Left renal pelvis (tissue), 4 donors: ENCODE measurements at places on chromosomes 3 and 15. TPM values are rescaled to one million over a fixed set of nuclear protein-coding genes. Genes with fewer than 3 reads are reported as not detected.

DNA sequence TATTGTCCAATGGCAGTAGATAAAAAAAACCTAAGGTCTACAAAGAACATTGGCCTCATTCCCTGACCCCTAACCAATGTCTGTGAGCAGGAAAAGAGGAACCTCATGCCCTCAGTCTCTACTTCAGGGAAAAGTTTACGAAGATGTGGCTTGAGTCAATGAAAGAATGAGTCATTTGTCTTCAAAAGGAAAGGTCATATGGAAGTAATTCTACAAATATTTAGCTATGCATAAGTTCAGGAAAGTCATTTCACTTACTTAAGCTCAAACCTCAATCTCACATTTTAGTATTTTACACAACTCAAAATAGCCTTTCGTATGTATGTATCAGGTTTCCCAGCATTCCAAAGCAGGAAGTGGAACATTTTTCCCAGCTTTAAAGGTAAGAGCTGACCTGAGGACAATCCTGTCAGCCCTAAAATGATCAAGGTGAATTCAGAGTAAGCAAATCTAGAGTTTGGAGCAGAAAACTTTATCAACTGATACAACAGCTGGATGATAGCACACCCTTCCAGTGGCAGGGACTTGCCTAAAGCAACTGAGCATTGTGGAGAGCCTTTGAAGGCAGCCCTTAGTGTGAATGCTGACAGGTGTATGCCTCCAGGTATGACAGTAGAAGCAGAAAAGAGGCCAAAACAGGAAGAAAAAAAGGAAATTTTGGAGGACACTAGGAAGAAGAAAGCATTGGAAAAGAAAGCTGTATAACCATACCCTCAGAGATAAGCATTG, 53.9 kb upstream of the ACKR4 start:
- DNase-seq = no peak

The GNB5 gene
- polyA plus RNA-seq = 19.4 TPM

The MITF gene
- 45.7 TPM for polyA plus RNA-seq

DNA sequence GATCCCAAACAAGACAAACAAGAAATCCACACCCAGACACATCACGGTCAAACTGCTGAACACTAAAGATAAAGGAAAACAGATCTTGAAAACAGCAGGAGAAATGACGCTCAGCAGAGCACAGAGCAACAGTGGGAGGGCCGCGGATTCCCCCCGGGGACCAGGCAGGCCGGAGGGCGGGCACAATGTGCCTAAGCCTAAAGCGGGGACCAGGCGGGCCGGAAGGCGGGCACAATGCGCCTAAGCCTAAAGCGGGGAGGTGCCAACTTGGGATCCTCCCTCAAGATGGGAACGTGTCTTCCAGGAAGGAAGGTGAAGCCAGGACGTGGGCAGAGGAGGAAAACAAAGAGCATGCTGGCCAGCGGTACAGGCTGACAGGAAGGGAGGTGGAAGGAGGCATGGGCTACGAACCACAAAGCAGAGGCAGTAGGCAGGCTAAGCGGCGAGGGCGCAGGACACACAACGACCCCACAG, 31.1 kb downstream of the CYFIP1 start:
- DNase-seq = peak; percentile 14

The PROS1 gene
- polyA plus RNA-seq = 34.7 TPM

The CHDH gene
- 8.5 TPM for polyA plus RNA-seq

DNA sequence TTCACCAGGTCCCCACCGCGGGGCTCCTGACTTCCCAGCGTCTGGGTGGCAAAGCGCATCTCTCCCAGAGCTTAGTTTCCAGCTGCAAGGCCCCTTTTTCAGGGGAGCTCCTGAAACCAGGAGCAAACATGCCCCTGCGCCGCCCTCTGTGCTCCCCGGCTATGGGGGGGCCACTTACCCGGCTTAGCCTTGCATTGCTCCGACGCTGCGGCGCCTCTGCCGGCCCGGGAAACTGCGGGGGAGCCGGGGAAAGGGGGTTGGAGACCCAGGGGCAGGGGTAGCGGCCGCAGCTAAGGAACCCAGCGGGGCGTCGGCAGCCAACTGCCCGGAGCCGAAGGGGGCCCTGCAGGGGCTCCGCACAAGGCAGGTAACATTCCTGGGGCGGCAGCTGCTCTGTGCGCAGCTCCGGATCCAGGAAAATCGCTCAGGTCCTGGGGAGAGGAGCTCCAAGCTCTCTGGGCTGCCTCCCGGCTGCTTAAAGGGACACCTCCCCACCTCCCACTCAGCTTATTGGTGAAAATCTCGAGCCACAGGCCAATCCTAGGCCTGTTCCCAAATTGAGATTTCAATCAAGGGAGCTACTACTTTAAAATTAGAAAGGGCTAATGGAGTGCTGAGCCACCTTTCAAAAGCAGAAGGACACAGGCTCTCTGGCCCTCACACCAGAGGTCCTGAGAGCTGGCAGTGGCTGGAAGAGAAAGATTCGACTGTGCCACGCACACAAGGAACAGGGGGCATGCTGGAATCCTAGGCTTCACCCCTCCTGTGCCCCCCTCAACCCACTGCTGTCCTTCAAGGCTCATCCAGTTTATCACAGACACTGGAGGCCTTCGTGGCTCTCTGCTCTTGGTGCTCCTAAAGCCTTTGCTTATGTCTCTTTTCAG, 42.7 kb upstream of the PRICKLE2 start:
- peak; percentile 34 for DNase-seq

GRCh38 chr15:58247855-58248842, 110.0 kb downstream of the AQP9 start:
- no peak for DNase-seq

The GOLGA8H gene
- polyA plus RNA-seq = 0.91 TPM

GRCh38 chr15:96514607-96515285, 184.2 kb downstream of the NR2F2 start:
- DNase-seq = no peak

The CDHR4 gene
- polyA plus RNA-seq = not detected

GRCh38 chr3:105094588-105094987, 272.1 kb upstream of the ALCAM start:
- DNase-seq = no peak

DNA sequence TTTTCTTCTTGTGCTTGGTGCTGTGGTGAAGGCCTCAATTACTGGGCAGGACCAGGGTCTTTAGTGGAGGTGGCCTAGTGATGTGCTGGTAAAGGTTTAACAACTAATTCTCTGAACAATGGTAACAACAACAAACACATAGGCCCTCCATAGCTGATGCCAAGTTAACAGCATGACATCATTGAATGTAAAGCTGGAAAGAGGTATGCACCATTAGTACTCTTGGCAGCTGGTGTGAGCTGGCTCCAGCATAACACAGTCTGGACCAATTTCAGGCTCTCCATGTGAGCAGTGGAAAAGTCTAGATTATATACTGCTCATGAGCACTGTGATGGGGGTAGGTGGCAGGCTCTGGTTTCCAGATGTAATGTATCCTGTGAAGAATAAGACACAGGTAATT, 61.8 kb downstream of the SLC7A14 start:
- no peak for DNase-seq

DNA sequence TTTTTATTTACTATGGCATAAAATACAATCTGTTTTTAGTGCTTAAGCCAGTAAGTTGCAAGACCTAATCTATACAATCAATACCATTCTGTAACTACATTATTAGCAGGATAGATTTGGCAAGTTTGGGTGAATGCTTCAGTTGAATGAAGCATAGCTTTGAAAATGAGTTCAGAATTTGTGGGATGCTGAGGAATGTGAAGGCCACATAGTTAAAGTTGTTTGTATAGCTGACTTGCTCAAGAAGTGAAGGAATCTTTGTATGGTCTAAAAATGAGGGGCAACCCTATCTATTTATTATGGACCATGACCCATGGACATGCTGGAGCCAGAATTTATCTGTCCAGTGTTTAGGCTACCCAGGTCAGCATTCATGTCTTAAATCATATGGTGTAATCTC, 58.5 kb downstream of the CRYBG3 start:
- no peak for DNase-seq

DNA sequence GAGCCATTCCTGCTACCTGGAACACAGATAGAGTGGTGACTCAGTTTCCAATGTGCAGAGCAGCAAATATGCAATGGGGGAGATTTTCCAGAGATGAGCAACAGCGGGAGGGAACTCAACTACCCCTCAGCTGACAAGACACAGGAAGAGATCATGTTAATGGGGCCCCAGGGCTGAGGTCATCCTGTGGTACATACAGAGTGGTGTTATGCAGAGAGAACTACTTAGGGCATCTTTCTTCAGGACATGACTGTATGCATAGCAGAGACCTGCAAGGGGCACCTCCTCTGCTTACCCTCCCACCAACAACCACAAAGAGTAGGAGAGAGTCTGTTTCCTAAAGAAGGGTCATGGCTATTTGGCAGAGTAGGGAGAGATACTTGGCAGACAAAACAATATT, 6.8 kb upstream of the TBC1D5 start:
- DNase-seq = no peak

DNA sequence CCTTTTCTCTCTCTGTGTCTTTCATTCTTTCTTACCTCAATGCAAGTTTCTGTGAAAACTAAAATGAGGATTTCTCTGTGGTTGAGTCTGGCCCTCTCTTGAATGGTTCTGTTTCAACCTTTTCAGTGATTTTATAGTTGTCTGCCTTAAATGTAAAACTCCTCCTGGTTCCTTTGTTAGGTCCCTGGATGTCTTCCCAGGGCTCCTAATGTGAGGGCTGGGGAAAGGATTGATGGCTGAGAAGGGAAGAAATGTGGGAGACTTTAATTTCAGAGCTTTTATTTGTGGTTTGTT, 90.6 kb upstream of the GRM7 start:
- no peak for DNase-seq

GRCh38 chr15:70526221-70526973, 237.0 kb downstream of the UACA start:
- no peak for DNase-seq

The HRG gene
- polyA plus RNA-seq = 1.7 TPM

GRCh38 chr3:39124876-39125840, 17.7 kb downstream of the TTC21A start:
- DNase-seq = no peak

The SCG5 gene
- polyA plus RNA-seq = 19.5 TPM

DNA sequence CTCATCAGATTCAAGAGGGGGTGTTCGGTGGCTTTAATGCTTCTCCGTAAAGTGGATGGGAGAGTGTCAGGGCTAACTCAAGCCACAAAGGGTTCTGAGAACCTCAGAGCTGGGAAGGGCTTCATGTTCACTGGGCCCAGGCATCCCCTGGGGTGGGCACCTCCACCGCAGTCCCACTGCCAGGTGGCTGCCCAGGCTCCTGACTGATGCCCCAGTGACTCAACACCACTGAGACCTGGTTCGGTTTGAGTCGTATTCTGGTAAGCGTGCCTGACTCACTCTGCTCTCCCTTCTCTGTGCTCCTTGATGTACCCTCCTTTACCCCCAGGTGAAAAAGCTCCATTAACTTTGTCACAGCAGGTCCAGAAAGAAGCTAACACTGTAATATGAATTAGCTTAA, 304.6 kb downstream of the RPLP1 start:
- no peak for DNase-seq

GRCh38 chr3:183920416-183920815, 35.7 kb upstream of the PARL start:
- no peak for DNase-seq

The PRICKLE2 gene
- 20.0 TPM for polyA plus RNA-seq

DNA sequence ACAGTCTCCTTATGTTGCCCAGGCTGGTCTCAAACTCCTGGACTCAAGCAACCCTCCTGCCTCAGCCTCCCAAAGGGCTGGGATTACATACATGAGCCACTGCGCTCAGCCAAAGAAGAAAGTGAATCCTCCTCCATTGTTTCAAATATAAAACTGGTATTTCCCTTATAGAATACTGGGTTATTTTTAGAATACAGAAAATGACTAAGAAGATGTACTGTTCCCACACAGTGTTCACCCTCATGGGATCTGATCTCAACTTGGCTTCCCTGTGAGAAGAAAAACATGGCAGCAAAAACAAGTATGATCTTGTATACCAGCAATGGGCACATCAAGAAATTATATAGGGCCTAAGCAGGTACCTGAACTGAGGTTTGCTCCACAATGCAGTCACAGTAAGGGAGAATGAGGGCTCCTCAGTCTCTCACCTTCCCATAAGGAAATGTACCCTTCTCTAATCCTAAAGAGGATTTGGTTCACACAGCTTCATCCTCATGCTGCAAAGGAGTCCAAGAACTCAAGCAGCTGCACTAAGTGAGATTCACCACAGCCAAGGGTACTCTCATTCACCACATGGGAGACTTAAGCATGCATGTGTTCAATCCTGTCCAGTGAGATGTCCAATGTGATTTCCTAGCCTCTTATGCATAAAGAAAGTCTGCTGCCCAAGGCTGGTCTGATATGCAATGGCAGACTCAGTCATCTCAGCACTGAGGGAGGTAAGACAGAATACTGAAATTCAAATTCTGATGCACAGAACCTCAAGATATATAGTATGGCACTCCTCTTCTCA, 25.8 kb downstream of the USP4 start:
- DNase-seq = no peak

GRCh38 chr3:186477876-186478275, 66.3 kb downstream of the CRYGS start:
- DNase-seq = no peak

- DNase-seq = no peak
These were observed 69.2 kb upstream of the GOLGA8B start for GRCh38 chr15:34652726-34653033.

DNA sequence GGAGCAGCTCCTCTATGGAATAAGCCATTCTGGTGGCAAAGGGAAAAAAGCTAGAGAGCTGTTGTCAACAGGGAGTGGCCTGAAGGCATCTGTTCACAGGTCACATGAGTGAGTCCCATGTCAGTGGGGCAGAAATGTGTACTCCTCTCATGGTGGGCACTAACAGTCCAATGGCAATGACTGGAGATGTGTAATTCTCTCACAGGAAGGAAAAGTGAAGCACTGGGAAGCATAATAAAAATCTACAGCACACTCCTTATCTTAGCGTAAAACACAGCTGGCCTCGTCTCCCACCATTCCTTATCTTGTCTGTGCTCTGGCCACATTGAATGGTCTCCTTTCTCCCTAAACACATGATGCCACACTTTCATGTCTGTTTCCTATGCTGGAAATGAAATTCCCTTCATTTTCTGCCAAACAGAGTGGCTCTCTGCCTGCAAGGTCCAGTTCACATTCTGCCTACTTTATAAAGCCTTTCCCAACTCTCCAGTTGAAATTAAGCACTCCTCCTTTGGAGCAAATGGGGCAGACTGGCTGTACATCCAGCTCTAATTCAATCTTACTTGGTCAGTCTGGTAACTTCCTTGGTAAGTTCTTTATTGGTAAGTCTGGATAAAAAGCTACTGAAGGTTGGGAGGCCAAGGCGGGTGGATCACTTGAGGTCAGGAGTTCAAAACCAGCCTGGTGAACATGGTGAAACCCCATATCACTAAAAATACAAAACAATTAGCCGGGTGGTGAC, 139.8 kb downstream of the RPL22L1 start:
- no peak for DNase-seq

The COL6A6 gene
- polyA plus RNA-seq = 1.4 TPM
